ENCODE measurements at places on chromosomes 12 and 14. TPM values are rescaled to one million over a fixed set of nuclear protein-coding genes. Genes with fewer than 3 reads are reported as not detected.
A peak's percentile ranks its signal among the peaks of the same experiment; 100 is the strongest.

Gene AKAP5
- total RNA-seq = 0.58 TPM

DNA sequence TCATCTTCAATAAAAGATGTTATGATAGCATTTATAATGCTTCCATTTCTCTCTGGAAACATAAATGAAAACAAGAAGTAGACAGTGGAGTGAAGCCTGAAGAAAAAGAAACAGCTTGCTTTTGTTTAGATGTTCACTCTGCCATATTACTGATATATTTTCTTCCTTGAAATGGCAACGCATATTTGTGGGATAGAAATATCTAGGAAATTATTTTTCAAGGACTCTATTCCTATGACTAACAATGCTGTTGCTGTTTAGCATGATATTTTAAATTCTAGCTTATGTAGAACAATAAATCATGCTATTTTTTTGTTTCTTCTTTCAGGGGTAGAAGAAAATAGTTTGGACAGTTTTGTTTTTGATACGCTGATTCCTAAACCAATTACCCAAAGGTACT lies 359.0 kb downstream of the NAV3 start:
- no peak for DNase-seq

- no peak for DNase-seq
These were observed 675.5 kb upstream of the MGAT4C start for GRCh38 chr12:86931714-86932113.

DNA sequence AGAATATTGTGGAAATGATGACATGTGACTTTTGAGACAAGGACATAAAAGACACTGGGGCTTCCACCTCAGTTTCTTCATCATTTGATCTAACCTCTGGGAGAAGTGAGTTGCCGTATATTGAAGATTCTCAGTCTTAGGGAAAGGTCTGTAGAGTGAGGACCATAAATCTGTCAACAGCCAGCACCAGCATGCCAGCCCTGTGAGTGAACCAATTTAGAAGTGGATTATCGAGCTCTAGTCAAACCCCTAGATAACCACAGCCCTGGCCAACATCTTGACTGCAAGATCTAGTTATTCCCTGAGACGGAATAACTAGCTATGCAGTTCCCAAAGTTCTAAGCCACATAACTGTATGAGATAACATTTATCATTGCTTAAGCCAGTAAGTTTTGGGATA lies 108.8 kb upstream of the PTPRR start:
- no peak for DNase-seq

DNA sequence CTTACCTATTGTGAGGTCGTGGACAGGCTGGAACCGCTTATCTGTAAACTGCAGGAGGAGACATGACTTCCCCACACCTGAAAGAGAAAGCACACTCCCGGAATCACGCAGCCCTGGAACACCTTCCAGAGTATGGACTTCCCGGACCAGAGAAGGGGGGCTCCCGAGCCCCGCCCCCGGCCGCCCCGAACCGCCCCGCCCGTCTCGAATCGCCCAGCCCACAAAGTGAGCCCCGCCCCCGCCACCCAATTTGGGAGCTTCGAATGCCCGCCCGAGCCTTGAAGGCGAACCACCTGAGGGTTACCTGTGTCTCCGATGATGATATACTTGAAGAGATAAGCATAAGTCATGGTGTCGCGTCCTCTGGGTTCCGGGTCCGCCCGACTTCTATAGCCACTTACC lies 235 bp downstream of the RAB2B start:
- peak; percentile 79 for DNase-seq

GRCh38 chr12:43795716-43796280 lies 10.3 kb downstream of the TWF1 start:
- peak; percentile 97 for DNase-seq

Measured in PC-3 (cell line).